ENCODE measurements at places on chromosomes 1 and 21.

- no peak for DNase-seq
Observed at GRCh38 chr1:29636936-29637335, 400.6 kb downstream of the PTPRU start.

DNA sequence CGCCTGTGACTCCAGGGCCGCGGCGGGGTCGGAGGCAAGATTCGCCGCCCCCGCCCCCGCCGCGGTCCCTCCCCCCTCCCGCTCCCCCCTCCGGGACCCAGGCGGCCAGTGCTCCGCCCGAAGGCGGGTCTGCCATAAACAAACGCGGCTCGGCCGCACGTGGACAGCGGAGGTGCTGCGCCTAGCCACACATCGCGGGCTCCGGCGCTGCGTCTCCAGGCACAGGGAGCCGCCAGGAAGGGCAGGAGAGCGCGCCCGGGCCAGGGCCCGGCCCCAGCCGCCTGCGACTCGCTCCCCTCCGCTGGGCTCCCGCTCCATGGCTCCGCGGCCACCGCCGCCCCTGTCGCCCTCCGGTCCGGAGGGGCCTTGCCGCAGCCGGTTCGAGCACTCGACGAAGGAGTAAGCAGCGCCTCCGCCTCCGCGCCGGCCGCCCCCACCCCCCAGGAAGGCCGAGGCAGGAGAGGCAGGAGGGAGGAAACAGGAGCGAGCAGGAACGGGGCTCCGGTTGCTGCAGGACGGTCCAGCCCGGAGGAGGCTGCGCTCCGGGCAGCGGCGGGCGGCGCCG, at the start of gene SIM2:
Gene SIM2 (plus strand): TSS at position 135 of the 565 bp plus-strand sequence. CDS start 632 bp downstream, outside the sequence.
- DNase-seq: no peak

DNA sequence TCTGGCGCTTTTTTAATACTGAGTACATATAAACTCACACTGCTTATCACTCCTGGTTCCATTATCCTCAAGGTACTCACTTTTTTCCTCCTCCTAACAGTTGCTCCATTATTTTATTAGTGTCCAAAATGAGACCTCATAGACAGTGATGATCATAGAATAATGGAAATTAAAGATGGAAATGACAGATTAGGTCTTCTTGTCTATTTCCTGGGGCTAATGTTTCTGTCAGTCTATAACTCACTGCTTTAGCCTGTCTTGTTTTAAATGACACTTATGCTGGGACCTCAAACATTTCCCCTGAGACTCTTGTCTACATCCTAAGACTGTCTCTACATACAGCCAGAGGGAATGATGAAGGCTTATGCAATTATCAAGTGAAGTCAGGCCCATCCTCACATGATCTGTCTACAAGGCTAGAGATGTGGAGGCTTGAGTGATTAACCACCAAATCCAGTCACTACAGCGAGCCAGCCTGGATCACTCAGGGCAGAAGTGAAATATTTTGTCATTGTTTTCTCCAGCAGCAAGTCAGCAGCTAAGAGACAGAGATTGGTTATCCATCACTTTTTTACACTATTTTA, 152.1 kb downstream of the ASTN1 start:
- DNase-seq: no peak

GRCh38 chr21:35791541-35792325, 268.6 kb downstream of the SETD4 start:
- no peak for DNase-seq

DNA sequence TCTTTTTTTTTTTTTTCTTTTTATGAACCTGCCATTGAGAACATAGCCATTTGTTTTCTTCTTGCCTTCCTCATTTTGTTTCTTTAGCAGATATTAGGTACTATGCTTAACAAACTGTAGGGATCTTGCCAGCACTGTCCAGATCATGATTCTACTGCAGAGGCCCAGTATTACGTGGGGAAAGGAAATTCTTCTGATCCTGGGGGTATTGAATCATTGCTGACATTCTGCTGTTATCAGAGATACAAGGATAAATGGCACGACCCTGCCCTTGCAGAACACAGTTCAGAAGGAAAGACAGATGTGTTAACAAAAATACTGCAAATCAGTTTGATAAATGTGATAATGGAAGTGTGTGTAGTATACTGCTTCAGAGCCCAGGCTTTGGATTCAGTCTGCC, 56.2 kb downstream of the BTBD8 start:
- DNase-seq: no peak

DNA sequence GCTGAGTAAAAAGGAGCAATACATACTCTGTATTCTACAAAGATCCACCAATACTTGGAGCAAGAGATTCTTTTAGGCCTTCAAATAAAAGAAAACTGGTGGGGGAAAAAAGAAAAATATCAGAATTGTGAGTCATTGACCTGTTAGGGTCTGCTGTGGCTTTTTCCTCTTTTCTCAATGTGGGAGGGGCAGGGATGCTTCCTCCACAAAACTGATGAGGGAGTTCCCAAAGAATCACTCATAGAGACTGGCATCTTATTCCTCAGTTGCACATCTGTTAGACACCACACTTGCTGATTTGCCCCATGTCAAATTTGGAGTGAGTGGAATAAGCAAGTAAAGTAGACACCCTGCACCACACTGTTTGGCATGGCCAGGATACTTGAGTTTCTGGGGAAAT, 16.6 kb downstream of the C1orf141 start:
- no peak for DNase-seq

DNA sequence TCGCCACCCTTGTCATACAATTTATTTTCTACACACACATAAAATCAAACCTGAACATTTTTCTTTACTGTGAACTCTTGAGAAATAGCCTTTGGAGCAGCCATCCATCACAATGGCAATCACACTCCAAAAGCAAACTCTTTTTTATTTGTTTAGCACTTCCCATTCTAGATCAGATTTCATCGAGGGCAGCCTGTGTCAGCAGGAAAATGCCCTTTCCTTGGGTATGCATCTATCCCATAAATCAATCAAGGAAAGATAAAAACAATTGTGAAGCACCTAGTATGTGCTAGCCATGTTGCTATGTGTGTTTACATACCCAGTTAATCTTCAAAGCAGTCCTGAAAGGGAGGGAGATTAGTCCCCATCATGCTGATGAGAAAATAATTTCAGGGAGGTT, 484.1 kb upstream of the USP24 start:
- no peak for DNase-seq

DNA sequence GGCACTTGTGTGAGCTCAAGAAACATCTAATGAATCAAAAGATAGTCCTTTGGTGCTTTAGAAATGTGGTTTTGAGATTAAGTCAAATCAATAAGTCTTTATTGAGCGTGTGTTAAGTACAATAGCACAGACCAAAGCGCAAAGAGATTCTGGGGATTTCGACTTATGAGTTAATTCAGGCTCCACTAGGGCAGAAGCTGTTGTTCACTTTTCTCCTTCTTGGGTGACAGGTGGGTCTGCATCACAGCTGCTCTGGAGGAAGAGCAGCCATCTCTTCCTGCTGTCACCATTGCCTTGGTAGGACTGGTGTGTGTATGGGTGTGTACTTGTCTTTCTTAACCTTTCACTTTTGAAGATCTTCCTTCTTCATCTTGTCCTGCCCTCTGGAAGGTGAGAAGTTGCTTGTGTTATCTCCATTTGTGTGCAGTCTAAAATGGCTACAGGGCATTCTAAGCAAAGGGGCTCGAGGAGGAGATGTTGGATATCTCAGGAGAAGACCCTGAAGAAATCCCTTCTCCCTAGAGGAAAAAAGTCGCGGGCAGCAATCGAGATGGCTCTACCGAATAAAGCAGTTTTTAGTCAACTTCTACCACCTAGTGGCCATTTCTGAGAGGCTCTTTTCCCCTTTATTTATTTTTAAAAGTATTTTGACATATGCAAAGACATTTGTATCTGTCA, 22.9 kb upstream of the DISC1 start:
- DNase-seq: peak; percentile 72

DNA sequence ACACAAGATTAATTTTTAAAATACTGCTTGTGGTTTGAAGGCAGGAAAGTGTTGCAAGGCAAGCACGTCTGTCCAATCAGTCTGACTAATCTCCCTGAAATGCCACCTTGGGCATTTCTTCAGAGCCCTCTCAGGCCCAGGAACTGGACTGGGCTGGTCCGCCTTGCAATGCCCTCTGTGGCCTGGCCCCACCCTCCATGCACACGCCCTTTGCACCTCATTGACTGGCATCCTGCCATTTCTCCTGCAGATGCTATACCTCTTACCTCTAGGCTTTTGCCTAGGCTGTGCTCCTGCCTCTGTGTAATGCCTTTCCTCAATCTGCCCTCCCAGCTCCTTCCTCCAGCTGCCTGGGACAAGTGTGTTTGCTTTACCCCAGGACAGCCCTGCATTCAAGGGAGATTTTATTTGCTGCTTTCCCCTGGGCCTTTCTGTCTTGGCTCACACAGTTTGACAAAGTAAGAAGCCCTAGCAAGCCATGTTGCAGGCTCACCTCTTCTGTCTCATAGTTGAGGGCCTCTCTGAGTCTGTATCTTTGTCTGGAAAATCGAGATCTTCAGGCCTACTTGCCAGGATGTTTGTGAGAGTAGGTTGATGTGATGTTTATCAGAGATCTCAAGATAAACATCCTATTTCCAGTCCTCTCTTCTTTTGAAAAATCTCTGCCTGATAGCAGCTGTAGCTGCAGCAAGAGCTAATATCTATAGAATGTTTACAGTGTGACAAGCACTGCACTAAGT, 149.2 kb upstream of the JUN start:
- DNase-seq: peak; percentile 89

- peak; percentile 54 for DNase-seq
Observed at GRCh38 chr1:59046730-59047157, 250.2 kb upstream of the FGGY start.

DNA sequence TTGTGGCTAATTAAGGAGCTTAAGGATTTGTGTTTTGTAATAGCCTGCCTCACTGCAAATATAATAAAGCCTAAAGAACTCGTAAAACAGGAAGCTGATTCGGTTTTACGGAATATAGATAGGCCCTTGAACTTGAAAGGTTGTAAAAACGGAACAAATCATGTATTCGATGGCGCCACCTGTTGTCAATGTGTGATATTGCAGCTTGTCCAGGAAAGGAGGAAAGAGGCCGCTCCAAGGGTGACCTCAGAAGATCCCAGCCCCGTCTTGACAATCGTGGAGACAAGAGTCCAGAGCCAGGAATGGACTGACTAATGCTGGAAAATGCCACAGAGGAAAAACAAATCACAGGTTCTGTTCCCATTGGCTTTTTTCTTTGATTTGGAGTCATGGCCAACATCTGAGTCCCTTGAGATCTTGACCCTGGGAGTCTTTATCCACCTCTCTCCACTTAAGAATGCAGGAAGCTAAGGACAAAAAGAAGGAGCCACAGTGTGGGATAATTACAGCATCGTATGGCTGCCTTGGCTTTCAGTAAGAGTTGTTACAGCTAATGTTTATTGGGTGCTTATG, 7.0 kb upstream of the IGSF21 start:
- peak; percentile 55 for DNase-seq

DNA sequence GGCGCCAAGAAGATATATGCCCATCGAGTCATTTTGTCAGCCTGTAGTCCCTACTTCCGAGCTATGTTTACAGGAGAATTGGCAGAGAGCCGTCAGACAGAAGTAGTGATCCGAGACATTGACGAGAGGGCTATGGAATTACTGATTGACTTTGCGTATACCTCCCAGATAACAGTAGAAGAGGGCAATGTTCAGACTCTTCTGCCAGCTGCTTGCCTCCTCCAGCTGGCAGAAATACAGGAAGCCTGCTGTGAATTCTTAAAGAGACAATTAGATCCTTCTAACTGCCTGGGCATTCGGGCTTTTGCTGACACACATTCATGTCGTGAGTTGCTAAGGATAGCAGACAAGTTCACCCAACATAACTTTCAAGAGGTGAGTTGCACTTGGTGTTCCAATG, 19.1 kb downstream of the KLHL20 start:
- no peak for DNase-seq

GRCh38 chr1:182192966-182193365, 131.5 kb upstream of the ZNF648 start:
- no peak for DNase-seq

- no peak for DNase-seq
Observed at GRCh38 chr1:228732426-228732825, 2.9 kb upstream of the RHOU start.

GRCh38 chr1:165501330-165501969, 42.4 kb upstream of the LRRC52 start:
- DNase-seq: no peak

DNA sequence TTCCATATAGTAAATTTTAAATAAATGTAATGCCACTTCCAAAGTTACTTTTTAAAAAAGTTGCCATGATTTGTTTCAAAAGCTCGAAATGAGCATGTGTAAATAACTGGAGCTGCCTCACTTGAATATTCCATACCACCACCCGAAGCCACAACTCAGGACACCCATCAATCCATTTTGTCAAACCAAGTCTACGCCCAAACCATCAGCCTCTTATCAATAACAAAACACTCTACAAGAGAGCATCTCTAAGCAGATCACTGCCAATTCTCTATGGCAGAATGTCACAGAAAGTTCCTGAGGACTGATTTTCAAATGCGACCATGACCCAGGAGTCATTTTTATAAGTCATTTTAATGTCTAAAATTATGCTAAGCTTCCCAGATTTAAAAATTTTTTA, 4.5 kb downstream of the HNRNPR start:
- no peak for DNase-seq

- no peak for DNase-seq
Observed at GRCh38 chr1:214419650-214420049, 131.8 kb downstream of the PTPN14 start.

GRCh38 chr1:53062708-53063591, 937 bp downstream of the PODN start:
- peak; percentile 30 for DNase-seq

DNA sequence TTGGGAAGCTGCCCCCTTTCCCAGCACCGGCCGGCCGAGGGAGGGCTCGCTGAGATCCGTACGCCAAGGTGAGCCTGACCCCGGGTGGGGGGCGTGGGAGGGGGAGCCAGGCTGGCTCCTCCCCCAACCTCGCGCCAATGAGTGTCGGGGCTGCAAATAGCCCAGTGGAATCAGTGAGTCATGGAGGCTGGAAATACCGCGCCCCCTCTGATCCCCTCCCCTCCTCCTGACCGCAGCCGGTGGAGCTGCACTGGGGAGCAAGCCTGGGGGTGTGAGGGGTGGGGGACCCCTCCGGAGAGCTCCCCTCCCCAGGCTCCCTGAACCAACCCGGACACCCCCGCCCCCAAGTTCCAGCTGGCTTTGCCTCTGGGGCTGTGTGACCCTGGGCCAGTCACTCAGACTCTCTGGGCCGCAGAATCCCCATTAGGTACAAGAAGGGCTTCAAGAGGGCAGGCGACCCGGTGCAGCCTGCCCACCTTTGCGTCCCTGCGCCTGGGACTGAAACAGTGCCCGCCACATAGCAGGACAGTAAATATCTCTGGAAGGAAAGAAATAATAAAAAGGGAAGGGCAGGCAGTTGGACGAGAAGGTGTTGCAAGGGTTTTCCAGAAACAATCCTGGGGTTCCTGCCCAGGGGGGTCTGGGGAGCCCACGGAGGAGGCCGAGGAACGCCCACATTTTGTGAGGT, 4.5 kb downstream of the HSPB7 start:
- peak; percentile 67 for DNase-seq
